NCI-H1694 treated with DMSO at 0.1 percent for 48 hours (cell line): ENCODE measurements at places on chromosomes 7 and 10.

DNA sequence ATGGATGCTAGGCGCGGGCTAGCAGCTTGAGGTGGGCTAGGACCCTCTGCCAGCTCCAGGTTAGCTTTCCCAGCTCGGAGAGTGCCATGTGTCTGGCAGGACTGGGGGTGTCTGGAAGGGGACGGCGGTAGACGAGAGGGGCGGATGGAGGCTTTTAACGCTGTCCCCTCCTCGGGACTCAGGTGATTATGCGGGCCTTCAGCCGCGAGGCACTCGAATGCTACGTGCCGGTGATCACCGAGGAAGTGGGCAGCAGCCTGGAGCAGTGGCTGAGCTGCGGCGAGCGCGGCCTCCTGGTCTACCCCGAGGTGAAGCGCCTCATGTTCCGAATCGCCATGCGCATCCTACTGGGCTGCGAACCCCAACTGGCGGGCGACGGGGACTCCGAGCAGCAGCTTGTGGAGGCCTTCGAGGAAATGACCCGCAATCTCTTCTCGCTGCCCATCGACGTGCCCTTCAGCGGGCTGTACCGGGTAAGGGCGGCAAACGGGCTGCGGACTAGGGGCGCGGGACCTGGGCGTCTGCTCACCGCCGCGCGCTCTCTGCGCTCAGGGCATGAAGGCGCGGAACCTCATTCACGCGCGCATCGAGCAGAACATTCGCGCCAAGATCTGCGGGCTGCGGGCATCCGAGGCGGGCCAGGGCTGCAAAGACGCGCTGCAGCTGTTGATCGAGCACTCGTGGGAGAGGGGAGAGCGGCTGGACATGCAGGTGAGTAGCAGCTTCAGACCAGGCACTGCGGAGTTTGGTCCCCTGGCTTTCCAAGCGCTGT lies 1.1 kb downstream of the CYP26A1 start:
- no peak for DNase-seq

GRCh38 chr10:129369566-129369965 lies 97.5 kb upstream of the MGMT start:
- DNase-seq, result no peak

DNA sequence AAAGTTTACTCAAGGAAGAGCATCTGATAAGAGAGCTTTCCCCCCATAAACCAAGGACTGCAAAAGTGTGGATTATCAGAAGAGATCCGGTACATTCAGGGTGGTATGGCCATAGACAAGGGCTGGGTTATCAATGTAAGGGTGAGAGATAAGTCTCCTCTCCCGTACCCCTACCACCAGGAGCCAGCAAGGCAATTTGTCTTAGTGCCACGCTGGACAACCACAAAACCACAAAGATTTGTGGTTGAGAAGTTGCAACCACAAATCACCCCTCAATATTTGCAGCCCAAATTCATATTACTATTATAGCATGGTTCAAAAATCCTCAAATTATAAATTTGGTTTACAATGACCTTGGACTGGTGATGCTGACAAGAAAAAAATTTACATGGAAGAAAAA lies 2.3 kb upstream of the ZSCAN25 start:
- no peak for DNase-seq

DNA sequence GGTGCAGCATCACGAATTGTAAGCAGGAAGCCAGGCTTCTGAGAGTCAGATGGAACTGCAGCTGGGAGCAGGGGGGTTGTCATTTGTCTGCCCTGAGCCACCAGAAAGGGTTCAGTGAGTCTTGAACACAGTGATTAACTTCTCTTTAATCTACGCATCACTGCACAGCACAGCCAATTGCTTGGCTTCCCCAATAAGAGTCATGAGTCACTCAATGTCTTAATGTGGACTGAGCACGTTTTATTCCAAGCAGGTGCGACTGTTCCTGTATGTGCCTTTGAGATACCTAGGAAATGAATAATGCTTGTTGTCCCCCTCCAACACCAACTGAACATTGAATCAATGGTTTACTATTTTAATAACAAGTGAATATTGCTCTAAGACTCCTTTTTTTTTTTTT lies 26.0 kb upstream of the PLEKHA1 start:
- no peak for DNase-seq

DNA sequence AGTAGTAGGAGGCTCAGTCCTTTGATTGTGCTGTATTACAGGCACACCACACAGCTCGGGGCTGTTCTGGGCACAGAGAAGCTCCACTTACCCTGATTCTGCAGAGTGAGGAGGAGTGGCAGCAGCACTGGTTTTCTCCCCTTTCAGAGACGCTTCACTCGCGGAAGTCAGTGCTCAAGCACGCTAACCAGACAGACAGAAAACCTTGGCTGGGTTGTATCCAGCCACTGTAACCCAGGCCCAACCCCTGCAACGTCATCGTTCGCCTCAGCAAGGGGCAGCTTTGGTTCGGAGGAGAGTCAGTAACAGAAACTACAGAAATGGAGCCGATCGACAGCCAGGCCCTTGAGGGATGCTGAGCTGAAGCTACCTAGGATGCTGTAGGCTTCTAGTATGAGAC lies 171.0 kb downstream of the SLC16A9 start:
- no peak for DNase-seq

GRCh38 chr10:14554491-14555205 lies 220.0 kb downstream of the FAM107B start:
- no peak for DNase-seq
